ENCODE measurements at places on chromosomes 11 and 22.
A peak's percentile ranks its signal among the peaks of the same experiment; 100 is the strongest.

DNA sequence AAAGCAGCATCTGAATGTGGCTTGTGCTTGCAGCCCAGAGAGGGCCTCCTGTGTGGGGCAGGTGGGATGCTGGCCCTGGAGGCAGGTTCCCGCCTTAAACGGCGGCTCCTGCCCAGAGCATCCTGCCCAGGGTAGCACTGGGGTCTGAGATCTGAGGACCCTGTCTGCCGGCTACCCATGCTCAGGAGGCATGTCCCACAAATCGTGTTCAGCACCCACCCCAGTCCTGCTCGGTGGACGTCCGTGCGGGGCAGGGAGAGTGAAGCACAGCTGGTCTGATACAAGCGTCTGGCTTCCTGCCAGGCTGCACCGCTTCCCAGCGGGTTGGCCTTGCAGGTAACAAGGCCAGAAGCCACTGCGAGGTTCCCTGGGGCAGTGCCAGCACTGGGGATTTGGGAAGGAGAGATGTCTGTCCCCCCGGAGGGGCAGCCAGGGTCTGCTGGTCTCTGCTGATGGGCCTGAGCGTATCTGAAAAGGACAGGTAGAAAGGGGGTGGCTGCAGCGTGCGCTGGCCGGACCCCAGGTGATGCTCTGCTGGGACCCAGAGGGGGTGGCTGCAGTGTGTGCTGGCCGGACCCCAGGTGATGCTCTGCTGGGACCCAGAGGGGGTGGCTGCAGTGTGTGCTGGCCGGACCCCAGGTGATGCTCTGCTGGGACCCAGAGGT lies 3.6 kb downstream of the TRABD start:
- DNase-seq, result peak; percentile 84

DNA sequence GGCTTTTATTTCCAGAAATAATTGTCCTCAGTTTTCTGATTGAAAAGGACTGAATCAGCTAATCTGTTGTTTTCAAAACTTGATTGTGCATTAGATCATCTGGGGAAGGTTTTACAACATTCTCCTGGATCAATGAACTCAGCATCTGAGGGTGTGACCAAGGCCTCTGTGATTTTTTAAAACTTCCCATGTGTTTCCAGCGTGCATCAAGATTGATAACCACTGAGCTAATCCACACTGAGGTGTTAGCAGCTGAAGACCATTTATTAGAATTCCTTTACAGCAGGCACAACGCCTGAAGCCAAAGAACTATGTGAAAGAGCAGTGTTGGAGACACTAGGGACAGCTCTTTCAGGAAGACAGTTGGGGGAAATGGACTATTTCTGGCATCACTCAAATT lies 10.2 kb downstream of the VSTM5 start:
- no peak for DNase-seq

DNA sequence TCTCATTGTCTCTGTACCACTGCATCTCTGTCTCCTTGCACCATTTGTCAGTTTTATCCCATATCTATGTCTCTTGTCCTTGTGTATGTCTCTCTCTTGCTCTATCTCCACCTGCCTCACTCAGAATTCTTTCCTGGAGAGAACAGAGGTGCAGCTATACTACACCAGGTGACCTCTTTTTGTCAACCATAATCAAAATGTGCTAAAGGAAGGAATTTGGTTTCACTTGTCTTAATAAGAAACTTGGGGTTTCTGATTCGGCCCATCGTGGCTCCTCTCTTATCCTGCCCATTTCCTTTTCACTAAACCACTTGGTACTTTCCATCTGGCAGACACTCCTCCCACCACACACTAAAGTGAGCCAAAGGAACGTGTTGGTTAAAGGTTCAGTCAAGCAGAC lies 2.0 kb upstream of the C11orf42 start:
- no peak for DNase-seq

- no peak for DNase-seq
These were observed at the start of gene SLC15A3 for GRCh38 chr11:60951904-60952741. Gene SLC15A3, minus strand, starts transcription at chr11:60952176. Its CDS starts 625 bp downstream, at chr11:60951551.

GRCh38 chr11:122405547-122406341 lies 249.8 kb upstream of the UBASH3B start:
- no peak for DNase-seq

DNA sequence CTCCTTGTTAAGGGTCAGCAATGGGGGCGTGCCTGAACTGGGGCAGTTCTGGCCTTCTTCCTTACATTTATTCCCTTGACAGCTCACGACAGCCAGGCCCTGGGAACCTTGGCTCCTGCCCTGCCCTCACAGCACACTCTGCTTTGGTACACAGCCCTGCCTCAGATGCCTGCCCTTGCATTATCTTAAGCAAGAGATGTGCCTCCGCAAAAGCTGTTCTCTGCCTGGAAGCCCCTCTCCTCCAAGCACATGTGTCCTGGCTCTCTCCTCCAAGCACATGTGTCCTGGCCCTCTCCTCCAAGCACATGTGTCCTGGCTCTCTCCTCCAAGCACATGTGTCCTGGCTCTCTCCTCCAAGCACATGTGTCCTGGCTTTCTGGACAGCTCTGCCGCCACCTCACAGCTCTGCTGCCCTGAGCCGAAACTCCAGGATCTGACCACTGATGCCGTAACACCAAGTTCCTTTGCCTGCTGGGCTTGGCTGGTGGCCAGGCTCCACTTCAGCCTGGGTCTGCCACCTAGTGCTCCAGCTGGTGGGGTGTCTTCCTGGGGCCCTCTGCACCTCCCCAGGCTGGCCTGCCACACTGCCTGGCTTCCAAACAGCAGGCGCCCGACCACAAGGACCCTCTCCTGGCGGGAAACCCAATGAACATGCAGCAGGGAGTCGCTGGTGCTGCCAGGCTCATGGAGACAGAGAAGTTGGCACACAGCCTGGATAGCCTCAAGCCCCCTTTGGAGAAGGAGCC lies 53.0 kb downstream of the SCUBE1 start:
- DNase-seq, result peak; percentile 70

DNA sequence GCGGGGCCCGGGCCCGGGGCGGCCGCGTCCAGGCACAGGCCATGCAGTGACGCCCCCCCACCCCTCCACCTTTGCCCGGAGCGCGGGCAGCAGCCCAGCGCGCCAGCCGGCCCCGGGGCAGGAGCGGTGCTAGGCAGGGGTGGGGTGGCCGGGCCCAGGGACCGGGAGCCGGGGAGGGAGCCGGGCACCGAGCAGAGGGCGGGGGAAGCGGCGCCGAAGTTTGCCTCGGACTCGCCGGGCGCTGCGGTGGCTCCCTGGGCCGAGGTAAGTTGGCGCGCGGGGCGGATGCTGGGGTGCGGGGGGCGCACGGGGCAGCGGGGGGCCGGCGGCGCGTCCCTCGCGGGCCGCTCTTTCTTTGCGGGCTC lies 332 bp downstream of the TEAD1 start:
- peak; percentile 82 for DNase-seq

DNA sequence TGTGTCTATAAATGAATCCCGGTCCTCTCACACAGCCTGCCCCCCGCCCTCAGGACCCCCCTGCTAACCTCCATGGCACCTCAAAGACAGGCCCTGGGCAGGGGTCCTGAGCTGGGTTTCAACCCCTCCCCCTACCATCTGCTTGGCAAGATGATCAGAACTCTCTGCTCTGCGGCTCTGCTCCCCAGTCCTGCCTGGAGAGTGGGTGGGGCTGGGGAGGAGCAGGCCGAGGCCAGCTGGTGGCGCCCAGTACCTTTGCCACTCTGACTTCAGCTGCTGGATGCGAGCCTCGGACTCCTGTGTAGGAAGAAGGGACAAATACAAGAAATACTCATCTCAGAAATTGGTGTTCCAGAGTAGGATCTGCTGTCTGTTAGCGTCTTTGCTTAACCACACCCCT lies 15.0 kb downstream of the SUN2 start:
- no peak for DNase-seq

Data from NCI-H69 (cell line).